Endothelial cell of umbilical vein (primary cell): ENCODE measurements at places on chromosomes 11 and 22. TPM values are rescaled to one million over a fixed set of nuclear protein-coding genes. Genes with fewer than 3 reads are reported as not detected.

Gene IGHMBP2
- total RNA-seq, result 23.5 and 25.1 TPM in 2 replicates

Gene FDX1
- 9.9 and 11.0 TPM in 2 replicates for total RNA-seq

Gene PATE2
- total RNA-seq, result 0.31 TPM in 1 of 2 replicates, not detected in the other

Gene PANX3
- not detected in 2 replicates for total RNA-seq

Gene C11orf42
- not detected in 2 replicates for total RNA-seq

Gene SOX10
- total RNA-seq, result not detected in 2 replicates

Gene STK33
- 1.6 and 3.4 TPM in 2 replicates for total RNA-seq

DNA sequence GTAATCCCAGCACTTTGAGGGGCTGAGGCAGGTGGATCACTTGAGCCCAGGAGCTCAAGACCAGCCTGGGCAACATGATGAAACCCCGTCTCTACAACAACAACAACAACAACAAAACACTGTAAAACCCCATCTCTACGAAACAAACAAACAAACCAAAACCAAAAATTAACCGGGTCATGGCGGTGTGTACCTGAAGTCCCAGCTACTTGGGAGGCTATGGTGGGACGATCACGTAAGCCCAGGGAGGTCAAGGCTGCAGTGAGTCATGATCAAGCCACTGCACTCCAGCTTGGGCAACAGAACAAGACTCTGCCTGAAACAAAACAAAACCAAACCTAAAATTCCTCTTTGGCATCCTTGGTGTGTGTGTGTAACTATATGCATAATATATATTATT is 7.0 kb upstream of the POLA2 start:
- H3K36me3 ChIP-seq, result no peaks in the 10 kb centered on the region
- DNase-seq, result no peak
- H3K27ac ChIP-seq, result no peak overlapping the region
- no peaks in the 10 kb centered on the region for H3K4me1 ChIP-seq
- no peaks in the 10 kb centered on the region for H3K27me3 ChIP-seq

GRCh38 chr11:26719998-26720397 is 1.9 kb downstream of the SLC5A12 start:
- no peak overlapping the region for H3K27ac ChIP-seq
- H3K4me1 ChIP-seq, result no peaks in the 10 kb centered on the region
- no peaks in the 10 kb centered on the region for H3K27me3 ChIP-seq
- no peak overlapping the region for H3K4me3 ChIP-seq

GRCh38 chr11:111452146-111452545 is 60.0 kb downstream of the BTG4 start:
- no peaks in the 10 kb centered on the region for H3K4me1 ChIP-seq
- H3K4me3 ChIP-seq, result no peak overlapping the region
- H3K36me3 ChIP-seq, result no peaks in the 10 kb centered on the region
- DNase-seq, result no peak
